GM23248 (cell line): ENCODE measurements at places on chromosomes 12 and 14. TPM values are rescaled to one million over a fixed set of nuclear protein-coding genes. Genes with fewer than 3 reads are reported as not detected.

DNA sequence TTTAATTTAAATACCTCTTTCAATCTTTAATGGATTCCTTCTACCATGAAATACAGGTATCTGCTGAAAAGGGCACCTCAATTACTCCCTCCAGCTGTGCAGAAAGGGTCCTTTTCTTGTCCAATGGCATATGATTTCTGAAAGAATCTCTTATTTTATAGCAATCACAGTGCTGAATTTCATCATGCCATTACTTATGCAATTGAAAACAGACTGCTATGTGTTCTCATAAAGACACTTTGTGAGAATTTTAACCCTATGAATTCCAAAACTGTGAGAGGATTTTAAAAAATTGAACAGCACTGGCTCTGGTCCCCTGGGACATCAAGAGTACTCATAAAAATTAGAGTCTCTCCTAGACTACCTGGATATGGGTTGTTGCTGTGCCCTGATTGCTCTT, 45.9 kb upstream of the CNOT2 start:
- DNase-seq, result peak; percentile 46

- DNase-seq, result no peak
Measured at GRCh38 chr14:67900231-67900630, 80.7 kb downstream of the RAD51B start.

Gene NDRG2
- total RNA-seq, result 2.8 TPM in 1 of 2 replicates, not detected in the other

DNA sequence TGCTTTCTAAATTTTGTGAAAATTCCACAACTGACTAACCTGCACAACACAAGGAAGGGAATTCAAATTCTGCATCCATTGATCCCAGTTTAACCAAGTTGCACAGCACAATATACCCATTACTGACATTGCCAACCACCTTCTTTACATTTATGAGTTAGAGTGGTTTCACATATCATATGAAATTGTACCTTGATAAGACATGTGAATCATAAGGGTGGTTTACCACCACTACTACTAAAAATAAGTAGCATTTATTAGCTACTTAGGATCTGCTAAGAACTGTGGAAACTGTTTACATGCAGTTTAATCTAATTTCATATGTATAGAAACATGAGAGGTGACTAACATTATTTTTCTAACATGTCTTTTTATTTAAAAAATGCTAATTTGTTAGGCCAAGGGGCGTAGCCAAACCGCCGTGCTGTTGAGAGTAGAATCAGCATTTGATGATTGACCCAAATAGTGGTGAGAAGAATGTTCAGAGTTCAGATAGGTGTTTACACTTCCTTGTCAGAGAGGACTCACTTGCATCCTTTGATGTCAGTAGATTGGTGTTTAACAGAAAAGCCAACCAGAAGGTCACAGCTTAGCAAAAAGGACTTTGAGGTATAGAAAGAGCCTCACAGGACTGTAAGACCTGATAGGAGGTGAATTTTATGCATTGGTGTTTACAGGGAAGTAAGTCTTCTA, 56.2 kb downstream of the LRFN5 start:
- no peak for DNase-seq

GRCh38 chr12:47729233-47729632, 3.9 kb upstream of the ENDOU start:
- DNase-seq, result peak; percentile 86

- DNase-seq, result no peak
Measured at GRCh38 chr12:112103758-112104503, 4.7 kb downstream of the NAA25 start.

DNA sequence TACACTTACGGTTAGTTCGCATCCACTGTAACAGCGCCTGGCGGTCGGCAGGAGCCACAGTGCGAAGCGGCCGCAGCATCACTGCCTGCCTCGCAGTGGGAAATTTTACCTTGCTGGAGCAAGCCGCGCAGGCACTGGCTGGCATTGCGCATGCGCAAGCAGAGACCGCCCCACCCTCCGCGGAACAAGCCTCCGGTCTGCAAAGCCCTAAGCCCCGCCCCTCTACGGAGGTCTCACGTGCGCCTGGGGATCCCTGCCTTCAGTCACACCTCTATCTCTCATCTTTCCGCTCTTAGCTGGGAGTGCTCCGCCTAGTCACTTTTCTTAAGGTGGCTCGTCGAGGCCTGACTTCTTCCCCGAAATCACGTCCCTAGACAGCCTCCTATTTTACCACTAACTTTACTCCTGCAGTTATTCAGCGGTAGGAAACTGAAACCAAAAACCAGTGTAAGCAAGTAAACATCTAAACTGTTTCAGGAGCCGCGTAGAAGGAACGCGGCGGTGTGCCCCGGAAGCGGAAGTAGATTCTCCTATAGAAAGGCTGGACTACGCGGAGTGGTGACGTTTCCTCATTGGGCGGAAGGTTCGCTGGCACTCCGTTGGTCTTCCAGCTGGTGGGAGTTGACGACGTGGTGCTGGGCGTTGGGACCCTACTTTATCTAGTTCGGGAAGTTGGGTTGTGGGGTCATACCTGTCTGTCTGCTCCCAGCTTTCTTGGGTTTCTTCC, at the start of gene SRP54:
TSS of gene SRP54 (plus strand) at position 572 of the 727 bp plus-strand sequence. CDS start 13,718 bp downstream, outside the sequence.
- peak; percentile 99 for DNase-seq

GRCh38 chr14:54470701-54471100, 18.1 kb downstream of the GMFB start:
- DNase-seq, result no peak

DNA sequence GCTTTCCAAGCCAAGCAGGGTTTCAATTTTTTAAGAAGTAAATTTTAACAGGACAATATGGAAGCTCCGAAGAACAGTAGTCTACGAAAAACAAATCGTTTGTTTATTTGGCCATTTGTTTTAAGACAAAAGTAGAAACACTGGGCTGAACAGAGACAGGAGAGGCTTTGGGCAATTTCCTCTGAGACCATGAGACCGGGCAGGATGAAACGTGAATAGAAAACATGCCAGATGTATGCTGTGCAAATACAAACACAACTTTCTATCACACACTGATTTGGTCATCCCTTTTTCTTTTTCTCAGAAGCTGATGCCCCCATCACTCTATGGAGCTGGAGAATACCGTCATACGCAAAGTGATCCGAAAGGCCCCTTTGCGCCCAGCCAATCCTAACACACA, 1111.1 kb downstream of the BCL11B start:
- DNase-seq, result no peak

DNA sequence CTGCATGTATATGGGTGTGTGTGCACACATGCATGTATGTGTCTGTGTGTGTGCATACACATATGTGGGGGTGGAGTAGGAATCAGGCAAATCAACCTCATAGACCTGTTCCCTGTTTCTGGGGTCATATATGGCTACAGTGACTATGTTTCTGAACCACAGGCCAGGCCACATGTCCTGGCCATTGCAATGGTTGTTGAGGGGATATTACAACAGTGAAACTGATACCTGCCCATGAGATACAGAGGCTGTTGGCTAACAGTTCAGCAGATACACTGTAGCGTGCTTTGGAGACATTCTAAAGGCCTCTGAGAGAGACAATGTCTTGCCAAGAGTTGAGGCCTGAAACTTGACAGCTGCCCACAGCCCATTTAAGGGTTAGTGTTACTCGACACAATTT, 47.3 kb upstream of the FOS start:
- DNase-seq, result no peak

DNA sequence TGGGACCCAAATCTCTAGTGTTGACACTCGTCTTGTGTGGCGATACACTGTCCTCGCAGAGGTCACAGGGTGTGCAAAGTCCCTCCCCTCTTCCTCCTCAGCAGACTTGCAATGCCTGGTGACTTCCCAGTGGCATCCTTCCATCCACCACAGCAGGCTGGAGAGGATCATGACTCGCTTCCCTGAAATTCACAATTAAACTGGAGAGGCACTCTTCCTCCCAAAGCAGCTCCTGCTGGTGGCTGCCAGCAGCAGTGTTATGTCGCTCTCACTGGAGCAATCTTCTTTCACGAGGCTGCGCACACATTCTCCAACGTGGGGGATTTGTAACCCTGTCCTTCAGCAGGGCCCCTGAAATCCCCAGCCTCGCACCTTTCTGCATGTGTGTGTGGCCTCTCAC, 145.2 kb upstream of the TMCC3 start:
- DNase-seq, result peak; percentile 63

Gene TAS2R42
- total RNA-seq, result not detected in 2 replicates

GRCh38 chr12:68115281-68115680, 44.3 kb downstream of the IFNG start:
- no peak for DNase-seq

Gene ALX1
- 0.13 TPM in 1 of 2 replicates, not detected in the other for total RNA-seq

Gene LRRC9
- total RNA-seq, result not detected in 2 replicates
